Naive thymus-derived CD4-positive, alpha-beta T cell (primary cell): ENCODE measurements at places on chromosomes 5 and 9.

GRCh38 chr9:108668191-108668937 is 187.4 kb downstream of the ACTL7B start:
- H3K27me3 ChIP-seq, result no peaks in the 10 kb centered on the region
- H3K27ac ChIP-seq, result no peak overlapping the region
- no peaks in the 10 kb centered on the region for H3K4me1 ChIP-seq
- no peak overlapping the region for H3K4me3 ChIP-seq
- no peaks in the 10 kb centered on the region for H3K36me3 ChIP-seq
- no peak for DNase-seq

- H3K4me1 ChIP-seq, result no peaks in the 10 kb centered on the region
- no peaks in the 10 kb centered on the region for H3K36me3 ChIP-seq
- H3K27ac ChIP-seq, result no peak overlapping the region
- no peak overlapping the region for H3K4me3 ChIP-seq
Measured at GRCh38 chr5:57447658-57448057, 35.0 kb downstream of the ACTBL2 start.

- H3K4me1 ChIP-seq, result peaks cover 26% of the 10 kb centered on the region
- H3K27me3 ChIP-seq, result peaks cover 4% of the 10 kb centered on the region
- H3K36me3 ChIP-seq, result no peaks in the 10 kb centered on the region
- H3K27ac ChIP-seq, result peak overlapping the region; percentile 77
- H3K4me3 ChIP-seq, result peak overlapping the region; percentile 84
Measured at GRCh38 chr9:134065612-134066419, 2.0 kb downstream of the BRD3 start.

- no peaks in the 10 kb centered on the region for H3K4me1 ChIP-seq
- H3K27me3 ChIP-seq, result no peaks in the 10 kb centered on the region
- DNase-seq, result no peak
- no peak overlapping the region for H3K27ac ChIP-seq
- no peaks in the 10 kb centered on the region for H3K36me3 ChIP-seq
- H3K4me3 ChIP-seq, result no peak overlapping the region
Measured at GRCh38 chr5:97100476-97100875, 41.9 kb downstream of the LIX1 start.

DNA sequence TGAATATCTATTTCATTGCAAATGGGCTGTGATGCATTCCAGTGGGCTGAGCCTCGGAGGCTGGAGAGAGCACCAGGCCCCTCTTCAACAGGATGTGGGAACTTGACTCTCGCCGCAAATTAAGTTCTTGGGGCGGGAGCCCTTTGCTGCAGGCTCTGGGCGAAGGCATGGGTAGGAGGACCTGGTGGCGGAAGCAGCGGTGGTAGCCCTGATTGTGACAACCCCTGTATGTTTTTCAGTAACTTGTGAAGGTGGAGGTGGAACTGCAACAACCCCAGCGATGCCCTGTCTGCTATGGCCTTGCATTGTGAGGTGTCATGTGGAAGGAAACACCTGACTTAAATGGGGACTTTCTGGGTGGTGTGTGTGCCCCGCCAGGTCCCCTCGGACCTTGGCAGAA is 9.4 kb downstream of the FYB1 start:
- H3K4me1 ChIP-seq, result peaks cover 91% of the 10 kb centered on the region
- DNase-seq, result peak; percentile 86
- no peaks in the 10 kb centered on the region for H3K27me3 ChIP-seq
- no peaks in the 10 kb centered on the region for H3K36me3 ChIP-seq
- H3K4me3 ChIP-seq, result peak overlapping the region; percentile 36

DNA sequence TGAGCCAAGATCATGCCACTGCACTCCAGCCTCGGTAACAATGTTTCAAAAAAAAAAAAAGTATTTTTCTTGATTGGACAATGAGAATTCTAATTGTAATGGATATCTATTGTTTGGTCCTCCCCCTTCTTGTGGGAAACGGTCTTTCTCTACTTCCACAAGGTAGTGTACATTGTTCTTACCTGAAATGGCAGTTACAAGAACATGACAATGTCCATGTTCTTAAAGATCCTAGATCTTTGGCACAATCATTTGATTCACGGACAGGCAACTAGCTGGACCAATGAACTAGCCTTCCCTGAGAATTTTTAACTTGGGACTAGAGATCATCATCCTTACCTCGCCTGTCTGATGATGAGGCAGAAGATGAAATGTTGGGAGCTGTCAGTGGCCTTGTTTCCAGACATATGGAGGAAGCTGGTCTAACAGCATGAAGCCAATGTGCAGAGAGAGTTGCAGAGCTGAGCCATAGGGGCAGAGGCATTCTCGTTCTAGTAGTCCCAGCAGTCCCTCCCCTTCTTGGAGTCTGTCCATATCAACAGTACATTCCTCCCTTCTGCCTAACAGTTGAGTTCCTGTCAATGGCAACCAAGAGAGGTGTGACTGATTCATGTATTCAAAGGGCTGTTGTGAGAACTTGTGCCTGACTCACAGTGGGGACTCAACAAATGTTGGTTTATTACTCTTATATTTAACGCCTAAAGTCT is 2.1 kb upstream of the MARCHF6 start:
- H3K4me1 ChIP-seq, result peaks cover 11% of the 10 kb centered on the region
- no peaks in the 10 kb centered on the region for H3K27me3 ChIP-seq
- no peak overlapping the region for H3K4me3 ChIP-seq
- peak overlapping the region; percentile 84 for H3K27ac ChIP-seq

DNA sequence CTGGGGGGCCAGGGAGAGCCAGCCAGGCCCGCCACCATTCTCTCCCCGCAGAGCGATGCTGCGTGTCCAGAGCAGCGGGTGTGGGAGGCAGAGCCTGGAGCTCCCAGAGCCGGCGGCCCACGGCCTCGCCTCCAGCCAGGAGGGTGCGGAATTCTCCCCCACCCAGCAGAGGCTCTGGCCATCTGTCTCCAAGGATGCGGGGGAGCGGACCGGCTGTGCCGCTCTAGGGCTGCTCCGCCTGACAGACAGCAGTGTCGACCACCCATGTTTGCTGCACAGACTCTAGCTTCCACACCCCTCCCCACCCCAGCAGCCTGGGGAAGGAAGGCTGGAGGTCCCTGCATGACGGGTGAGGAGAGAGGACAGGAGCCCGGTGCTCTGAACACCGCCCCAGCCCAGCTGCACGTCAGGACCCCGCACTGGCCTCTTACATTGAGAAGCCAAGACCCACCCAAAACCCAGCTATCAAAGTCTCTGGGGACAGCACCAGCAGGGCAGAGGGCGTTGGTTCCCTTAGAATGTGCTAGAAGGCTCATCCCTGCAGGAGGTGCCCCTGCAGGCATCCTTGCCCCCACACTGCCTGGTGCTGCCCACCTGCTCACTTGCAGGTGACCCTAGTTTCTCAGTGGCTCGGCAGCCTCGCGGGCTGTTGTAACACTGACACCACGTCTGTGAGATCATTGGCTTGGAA is 29.7 kb upstream of the FCN1 start:
- no peak overlapping the region for H3K4me3 ChIP-seq
- H3K4me1 ChIP-seq, result no peaks in the 10 kb centered on the region
- H3K27me3 ChIP-seq, result no peaks in the 10 kb centered on the region
- H3K27ac ChIP-seq, result no peak overlapping the region
- no peaks in the 10 kb centered on the region for H3K36me3 ChIP-seq

- H3K4me3 ChIP-seq, result no peak overlapping the region
- H3K4me1 ChIP-seq, result no peaks in the 10 kb centered on the region
- no peaks in the 10 kb centered on the region for H3K36me3 ChIP-seq
- no peak overlapping the region for H3K27ac ChIP-seq
- DNase-seq, result no peak
Measured at GRCh38 chr5:101686536-101687157, 609.4 kb downstream of the SLCO4C1 start.

- no peaks in the 10 kb centered on the region for H3K4me1 ChIP-seq
- DNase-seq, result no peak
- H3K4me3 ChIP-seq, result no peak overlapping the region
- H3K27ac ChIP-seq, result no peak overlapping the region
- no peaks in the 10 kb centered on the region for H3K27me3 ChIP-seq
Measured at GRCh38 chr9:115261656-115262081, 143.7 kb upstream of the TNC start.

- no peak overlapping the region for H3K27ac ChIP-seq
- DNase-seq, result no peak
- no peaks in the 10 kb centered on the region for H3K27me3 ChIP-seq
- no peak overlapping the region for H3K4me3 ChIP-seq
- H3K36me3 ChIP-seq, result no peaks in the 10 kb centered on the region
- no peaks in the 10 kb centered on the region for H3K4me1 ChIP-seq
Measured at GRCh38 chr5:6899221-6899620, 186.0 kb downstream of the TENT4A start.
